ENCODE measurements at places on chromosomes 7 and 10.
A peak's percentile ranks its signal among the peaks of the same experiment; 100 is the strongest.

- DNase-seq: no peak
These were observed 365.1 kb downstream of the BBS9 start for GRCh38 chr7:33494474-33494873.

DNA sequence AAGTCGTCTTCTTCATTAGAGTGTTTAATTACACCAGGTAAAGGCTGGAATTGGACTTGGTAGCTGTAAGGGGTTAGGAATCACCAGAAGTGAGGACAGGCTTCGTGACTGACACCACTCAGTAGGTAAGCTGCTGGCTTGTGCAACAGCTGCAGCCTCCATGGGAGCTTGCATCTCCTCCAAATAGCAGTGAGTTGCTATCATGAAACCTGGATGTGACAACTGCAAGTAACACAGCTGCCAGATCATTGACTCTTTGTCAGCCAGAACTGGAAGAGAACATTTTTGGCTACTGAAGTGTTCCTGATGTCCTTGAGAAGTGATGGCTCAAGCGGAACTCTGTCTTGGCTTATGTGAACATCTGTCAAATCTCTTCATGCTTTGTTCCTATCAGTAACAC, 64.1 kb upstream of the MSRB2 start:
- DNase-seq: no peak

DNA sequence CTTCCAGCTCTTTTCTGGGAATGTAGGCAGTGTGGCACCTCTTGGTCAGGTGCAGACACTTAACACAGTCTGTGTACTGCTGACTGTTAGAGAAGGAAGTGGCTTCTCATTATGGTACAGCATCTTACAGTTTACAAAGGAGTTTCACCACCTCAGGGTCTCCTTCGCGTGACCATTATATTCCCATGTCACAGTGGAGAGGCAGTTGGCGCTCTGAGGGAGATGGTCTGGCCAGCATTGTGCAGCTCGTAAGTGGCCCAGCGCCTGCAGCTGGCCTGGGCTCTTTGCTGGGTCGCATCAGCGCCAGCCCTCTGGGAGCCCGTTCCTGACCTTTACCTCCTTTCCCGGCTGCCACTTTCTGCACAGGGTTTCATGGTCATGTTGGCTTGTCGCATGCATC, 15.4 kb downstream of the TSPAN15 start:
- DNase-seq: no peak

DNA sequence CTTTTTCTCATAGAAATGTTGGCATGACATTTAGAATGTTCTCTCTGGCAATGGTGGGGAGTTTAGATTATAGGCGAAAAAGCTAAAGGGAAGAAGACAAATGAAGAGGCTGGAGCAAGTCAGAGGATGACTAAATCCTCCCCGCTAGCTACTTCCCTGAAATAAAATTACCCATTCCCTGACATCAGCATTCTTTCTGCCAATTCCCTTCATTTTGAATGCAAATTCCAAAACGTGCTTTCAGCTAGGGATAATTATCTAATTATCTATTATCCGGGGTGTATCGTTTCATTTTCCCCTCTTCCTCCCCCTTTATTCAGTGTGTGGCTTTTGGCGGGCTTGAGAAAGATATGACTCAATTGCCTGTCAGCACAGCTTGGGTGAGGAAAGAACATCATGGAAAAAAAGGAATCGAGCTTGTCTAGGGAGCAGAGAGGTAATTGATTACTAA, 672.3 kb downstream of the TNS3 start:
- no peak for DNase-seq

DNA sequence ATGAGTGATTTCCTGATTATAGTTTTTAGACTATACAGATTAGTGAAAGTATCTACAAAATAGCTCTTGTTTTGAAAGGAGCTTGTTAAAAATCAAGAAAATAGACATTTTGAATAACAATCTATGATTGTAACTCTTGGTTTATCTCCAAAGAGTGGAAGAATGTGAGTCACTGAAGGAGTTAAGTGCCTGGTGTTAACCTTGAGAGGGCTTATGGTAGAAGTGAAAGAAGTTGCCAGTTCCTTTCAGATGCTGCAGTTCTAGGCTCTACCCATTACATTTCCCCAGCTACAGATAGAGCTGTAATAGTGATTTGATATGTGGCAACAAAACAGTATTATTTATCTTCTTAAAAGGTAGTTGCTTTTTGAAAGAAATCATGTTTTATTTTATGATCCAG, 12.7 kb downstream of the NRBF2 start:
- no peak for DNase-seq

DNA sequence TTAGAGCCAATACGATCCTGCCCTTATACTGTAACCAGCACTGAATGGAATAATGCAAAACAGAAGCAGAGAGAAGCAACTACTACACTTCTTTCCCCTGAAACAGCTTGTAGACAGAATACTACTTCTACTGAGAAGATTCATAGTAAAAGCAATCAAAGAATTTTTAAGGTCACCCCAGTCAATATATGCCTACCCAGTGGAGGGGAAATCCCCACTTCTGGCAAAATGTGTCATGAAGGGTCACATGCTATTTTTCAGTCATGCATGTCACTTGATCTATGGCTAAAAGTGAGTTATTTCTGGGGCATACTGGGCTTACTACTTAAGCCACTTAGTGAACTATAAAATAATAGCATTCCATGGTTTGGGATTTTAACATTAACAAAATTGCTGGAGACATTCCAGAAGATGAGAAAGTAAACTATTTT, 25.6 kb downstream of the IRF5 start:
- DNase-seq: peak; percentile 26

DNA sequence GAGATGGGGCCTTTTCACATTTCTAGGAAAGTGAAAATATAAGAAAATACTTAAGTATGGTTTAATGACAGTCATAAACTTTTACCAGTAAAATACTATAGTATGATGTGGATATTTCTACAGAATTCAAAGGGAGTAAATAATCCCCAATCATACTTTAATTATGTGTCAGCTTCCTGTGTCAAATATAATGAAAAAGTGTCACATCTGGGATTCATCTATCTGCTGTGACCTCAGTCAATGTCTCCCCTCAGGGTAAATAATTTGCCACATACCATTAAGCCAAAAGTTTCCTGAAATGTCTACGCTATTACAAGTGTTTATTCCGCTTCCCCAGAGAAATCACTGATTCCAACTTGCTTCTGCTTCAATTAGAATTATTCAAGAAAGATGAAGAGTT, 110.5 kb downstream of the ITGA8 start:
- no peak for DNase-seq

- no peak for DNase-seq
These were observed 235.9 kb upstream of the CSTF2T start for GRCh38 chr10:51935341-51935740.

- no peak for DNase-seq
These were observed 223.1 kb downstream of the FGFR2 start for GRCh38 chr10:121375172-121375571.

GRCh38 chr7:25565949-25566348, 337.7 kb upstream of the NPVF start:
- peak; percentile 67 for DNase-seq

DNA sequence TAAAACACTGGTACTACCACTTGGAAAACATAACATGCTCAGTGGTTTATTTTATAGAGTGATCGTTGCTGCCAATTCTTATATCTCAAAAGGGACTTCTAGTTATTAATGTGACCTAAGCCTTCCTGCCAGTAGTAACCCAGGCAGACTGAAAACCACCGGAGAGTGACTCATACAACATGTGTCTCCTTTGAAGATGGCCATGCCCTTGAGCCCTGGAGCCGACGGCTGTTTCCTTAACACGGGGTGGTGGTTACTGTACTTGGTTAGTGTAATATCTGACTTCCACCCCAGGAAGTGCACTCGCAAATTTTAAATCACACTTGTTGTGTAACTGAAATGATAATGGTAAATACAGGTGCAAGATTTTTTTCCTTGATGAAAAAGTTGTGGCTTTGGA, 30.5 kb downstream of the JAKMIP3 start:
- no peak for DNase-seq

DNA sequence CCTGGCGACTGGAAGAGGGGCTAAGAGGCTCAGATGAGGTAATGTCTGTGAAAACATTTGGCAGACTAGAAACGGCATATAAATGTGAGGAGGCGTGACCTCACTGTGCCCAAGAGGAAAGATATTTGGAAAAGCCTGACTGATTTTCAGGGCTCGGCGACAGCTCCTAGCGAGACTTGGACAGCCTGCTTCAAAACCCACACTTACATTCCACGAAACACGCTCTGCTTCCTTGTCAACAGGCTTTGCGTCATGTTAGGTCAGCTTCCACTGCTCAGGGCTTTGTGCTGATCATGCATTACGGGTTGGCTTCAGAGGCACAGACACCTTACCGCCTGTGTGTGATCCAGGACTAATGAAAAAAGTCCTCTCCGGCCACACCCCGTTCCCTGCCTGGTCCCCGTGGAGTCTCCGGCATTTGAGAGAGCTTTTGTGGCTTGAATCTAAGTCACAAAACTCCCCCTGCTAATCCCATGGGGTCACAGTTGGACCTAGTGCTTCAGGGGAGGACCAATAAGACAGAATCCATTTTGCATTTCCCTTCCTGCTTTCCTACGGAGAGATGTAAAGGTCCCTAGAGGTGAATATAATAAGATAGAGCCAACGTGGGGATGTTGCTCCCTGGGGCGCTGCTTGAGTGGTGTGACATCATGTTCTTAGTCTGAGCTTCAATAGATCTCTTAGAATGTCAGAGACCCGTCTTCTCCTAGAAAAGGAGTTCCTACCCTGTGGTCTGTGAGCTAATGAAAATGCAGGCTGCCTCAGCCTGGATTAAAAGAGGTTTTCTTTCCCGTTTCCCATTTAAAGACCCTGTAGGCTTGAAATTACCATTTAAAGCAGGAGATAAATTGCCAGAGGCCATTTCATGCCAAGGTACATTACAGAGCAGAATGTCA, 25.5 kb downstream of the FGFBP3 start:
- no peak for DNase-seq

DNA sequence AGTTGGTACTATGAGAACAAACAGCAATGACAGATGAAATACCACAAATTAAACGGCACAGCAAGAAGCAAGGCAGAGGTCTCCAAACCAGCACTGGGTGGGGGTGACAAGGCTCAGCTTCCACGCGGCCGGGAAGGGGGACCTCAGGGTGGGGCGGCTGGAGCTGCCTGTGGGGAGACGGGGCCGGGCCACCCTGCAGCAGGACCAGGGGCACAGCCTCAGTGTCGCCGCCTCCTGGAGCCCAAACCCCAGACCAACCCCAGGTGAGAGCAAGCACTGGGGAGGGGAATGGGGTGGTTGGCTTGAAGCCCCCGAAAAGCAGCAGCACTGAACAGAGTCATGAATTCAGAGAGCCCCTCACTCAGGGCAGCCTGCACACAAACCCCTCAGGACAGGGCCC, 49.3 kb upstream of the PRKAR1B start:
- no peak for DNase-seq

- DNase-seq: no peak
These were observed 31.4 kb upstream of the CHST15 start for GRCh38 chr10:124124769-124125161.

- no peak for DNase-seq
These were observed 151.3 kb upstream of the NPVF start for GRCh38 chr7:25379351-25380300.

- no peak for DNase-seq
These were observed 396 bp downstream of the GRM8 start for GRCh38 chr7:127252377-127252713.

GRCh38 chr10:124340033-124340760, 78.5 kb downstream of the OAT start:
- DNase-seq: no peak

DNA sequence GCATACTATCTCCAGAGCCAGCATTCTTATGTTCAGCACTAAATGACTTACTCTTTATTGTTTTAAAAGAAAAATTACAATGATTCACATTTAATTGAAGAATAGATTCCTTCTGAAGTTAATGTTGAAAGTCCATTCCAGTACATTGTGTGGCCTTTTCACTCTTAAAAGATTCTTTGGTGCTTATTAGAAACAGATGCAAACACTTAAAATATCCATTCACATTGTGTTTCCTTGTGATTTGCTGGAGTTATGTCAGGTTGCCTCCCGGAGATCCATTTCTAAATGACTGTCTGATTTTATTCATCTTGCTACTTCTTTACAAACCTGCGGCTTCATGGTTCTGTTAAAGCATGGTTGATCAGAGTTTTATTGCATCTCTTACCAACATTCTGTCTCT, 152.8 kb downstream of the FOXP2 start:
- DNase-seq: no peak
